ENCODE measurements at places on chromosomes 2 and 18. TPM values are rescaled to one million over a fixed set of nuclear protein-coding genes. Genes with fewer than 3 reads are reported as not detected.

RUFY4 gene
- 0.14 TPM for total RNA-seq

VIT gene
- total RNA-seq: 0.28 TPM

FAM237A gene
- not detected for total RNA-seq

NPHP1 gene
- total RNA-seq: 2.4 TPM

GRCh38 chr2:109143214-109144187 lies 14.5 kb downstream of the SH3RF3 start:
- H3K4me3 ChIP-seq: no peak overlapping the region
- no peaks in the 10 kb centered on the region for H3K27me3 ChIP-seq
- H3K36me3 ChIP-seq: no peaks in the 10 kb centered on the region
- peaks cover 5% of the 10 kb centered on the region for H3K4me1 ChIP-seq
- H3K27ac ChIP-seq: no peak overlapping the region

DNA sequence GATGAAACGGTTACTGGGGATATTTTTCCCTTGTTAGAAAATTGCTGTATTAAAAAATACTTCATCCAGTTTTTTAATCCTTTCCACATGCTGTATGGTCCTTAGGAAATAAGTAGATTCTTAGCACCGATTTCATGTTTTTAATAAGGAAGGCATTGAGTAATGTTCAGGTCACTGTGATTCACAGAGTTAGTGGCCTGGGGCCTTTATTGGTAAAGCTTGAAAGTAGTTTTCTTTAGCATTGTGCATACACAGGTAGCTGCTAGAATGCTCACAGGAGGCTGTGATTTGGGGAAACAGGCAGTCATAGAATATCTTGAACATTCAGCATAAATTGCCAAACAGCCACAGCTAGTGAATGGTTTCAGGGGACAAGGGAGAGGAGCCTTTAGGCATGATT lies 79.8 kb downstream of the XRCC5 start:
- DNase-seq: no peak
- H3K4me3 ChIP-seq: no peak overlapping the region
- peaks cover 26% of the 10 kb centered on the region for H3K36me3 ChIP-seq
- H3K27me3 ChIP-seq: no peaks in the 10 kb centered on the region

GRCh38 chr18:25284281-25284680 lies 67.7 kb downstream of the ZNF521 start:
- no peaks in the 10 kb centered on the region for H3K4me1 ChIP-seq
- no peaks in the 10 kb centered on the region for H3K36me3 ChIP-seq
- no peak for DNase-seq
- no peak overlapping the region for H3K27ac ChIP-seq
- no peaks in the 10 kb centered on the region for H3K27me3 ChIP-seq

DNA sequence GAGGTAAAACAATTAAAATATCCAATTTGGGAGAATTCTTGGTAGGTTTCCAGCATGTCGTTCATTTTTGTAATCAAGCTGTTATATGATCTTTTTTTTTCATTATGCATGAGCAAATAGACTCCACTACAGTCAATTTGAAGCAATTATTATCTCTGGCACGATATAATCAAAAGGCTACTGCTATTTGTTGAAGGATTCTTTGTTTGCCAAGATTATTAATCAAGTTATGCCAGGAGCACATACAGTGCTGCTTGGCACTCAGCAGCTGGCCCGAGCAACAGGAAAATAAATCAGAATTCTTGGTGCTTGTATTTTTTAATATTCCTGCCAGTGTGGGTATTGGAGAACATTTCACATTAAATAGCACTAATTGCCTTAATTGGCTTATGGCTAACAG lies 279.5 kb downstream of the RND3 start:
- H3K36me3 ChIP-seq: no peaks in the 10 kb centered on the region
- H3K4me1 ChIP-seq: peaks cover 10% of the 10 kb centered on the region
- H3K27ac ChIP-seq: no peak overlapping the region

GRCh38 chr18:68397241-68398035 lies 317.5 kb downstream of the TMX3 start:
- peak; percentile 4 for DNase-seq
- no peak overlapping the region for H3K27ac ChIP-seq
- H3K36me3 ChIP-seq: no peaks in the 10 kb centered on the region
- H3K27me3 ChIP-seq: no peaks in the 10 kb centered on the region
- H3K4me1 ChIP-seq: no peaks in the 10 kb centered on the region

- H3K4me3 ChIP-seq: no peak overlapping the region
- H3K36me3 ChIP-seq: no peaks in the 10 kb centered on the region
- DNase-seq: no peak
- H3K27me3 ChIP-seq: no peaks in the 10 kb centered on the region
- H3K4me1 ChIP-seq: peaks cover 5% of the 10 kb centered on the region
- no peak overlapping the region for H3K27ac ChIP-seq
Observed at GRCh38 chr2:203580844-203581243, 45.7 kb upstream of the RAPH1 start.

GRCh38 chr2:86160156-86160952 lies 34.9 kb downstream of the IMMT start:
- H3K4me1 ChIP-seq: peaks cover 4% of the 10 kb centered on the region
- DNase-seq: no peak
- no peaks in the 10 kb centered on the region for H3K27me3 ChIP-seq
- H3K4me3 ChIP-seq: no peak overlapping the region

- no peaks in the 10 kb centered on the region for H3K27me3 ChIP-seq
- no peaks in the 10 kb centered on the region for H3K36me3 ChIP-seq
- H3K27ac ChIP-seq: no peak overlapping the region
- H3K4me1 ChIP-seq: no peaks in the 10 kb centered on the region
Observed at GRCh38 chr2:11398750-11399437, 54.5 kb upstream of the ROCK2 start.

- no peaks in the 10 kb centered on the region for H3K4me1 ChIP-seq
- no peak overlapping the region for H3K27ac ChIP-seq
- no peaks in the 10 kb centered on the region for H3K27me3 ChIP-seq
- H3K4me3 ChIP-seq: no peak overlapping the region
- DNase-seq: no peak
- H3K36me3 ChIP-seq: no peaks in the 10 kb centered on the region
Observed at GRCh38 chr2:191291471-191291870, 46.3 kb downstream of the MYO1B start.

- H3K27me3 ChIP-seq: no peaks in the 10 kb centered on the region
- no peak overlapping the region for H3K27ac ChIP-seq
- no peak for DNase-seq
- no peaks in the 10 kb centered on the region for H3K36me3 ChIP-seq
- H3K4me3 ChIP-seq: no peak overlapping the region
Observed at GRCh38 chr2:31129375-31130171, 8.7 kb downstream of the GALNT14 start.

DNA sequence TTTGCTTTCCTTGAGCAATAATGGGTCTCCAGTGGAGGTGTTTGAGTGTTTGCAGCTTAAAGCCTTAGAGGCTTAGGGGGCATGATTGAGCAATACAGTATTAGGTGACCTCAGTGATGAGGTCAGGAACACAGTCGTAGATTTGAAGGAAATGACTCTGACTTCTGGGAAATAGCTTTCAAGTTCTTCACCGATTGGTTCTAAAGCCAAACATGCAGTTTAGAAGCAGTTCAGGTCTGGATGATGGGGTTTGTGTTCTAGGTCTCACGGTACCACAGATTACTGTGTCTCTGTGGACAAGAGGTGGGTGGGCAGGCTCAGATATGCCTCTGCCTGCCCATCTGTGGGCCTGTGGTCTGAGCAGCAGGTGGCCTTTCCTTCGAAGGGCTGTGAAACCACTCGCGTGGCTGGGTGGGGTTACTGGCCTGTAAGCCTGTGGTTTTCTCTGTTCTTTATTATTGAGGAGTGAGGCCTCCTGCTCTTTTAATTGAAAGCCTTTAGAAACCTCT lies 7.8 kb downstream of the MTHFD2 start:
- no peak for DNase-seq
- no peaks in the 10 kb centered on the region for H3K27me3 ChIP-seq
- no peak overlapping the region for H3K4me3 ChIP-seq
- H3K36me3 ChIP-seq: peaks cover 8% of the 10 kb centered on the region
- H3K4me1 ChIP-seq: peaks cover 3% of the 10 kb centered on the region

DNA sequence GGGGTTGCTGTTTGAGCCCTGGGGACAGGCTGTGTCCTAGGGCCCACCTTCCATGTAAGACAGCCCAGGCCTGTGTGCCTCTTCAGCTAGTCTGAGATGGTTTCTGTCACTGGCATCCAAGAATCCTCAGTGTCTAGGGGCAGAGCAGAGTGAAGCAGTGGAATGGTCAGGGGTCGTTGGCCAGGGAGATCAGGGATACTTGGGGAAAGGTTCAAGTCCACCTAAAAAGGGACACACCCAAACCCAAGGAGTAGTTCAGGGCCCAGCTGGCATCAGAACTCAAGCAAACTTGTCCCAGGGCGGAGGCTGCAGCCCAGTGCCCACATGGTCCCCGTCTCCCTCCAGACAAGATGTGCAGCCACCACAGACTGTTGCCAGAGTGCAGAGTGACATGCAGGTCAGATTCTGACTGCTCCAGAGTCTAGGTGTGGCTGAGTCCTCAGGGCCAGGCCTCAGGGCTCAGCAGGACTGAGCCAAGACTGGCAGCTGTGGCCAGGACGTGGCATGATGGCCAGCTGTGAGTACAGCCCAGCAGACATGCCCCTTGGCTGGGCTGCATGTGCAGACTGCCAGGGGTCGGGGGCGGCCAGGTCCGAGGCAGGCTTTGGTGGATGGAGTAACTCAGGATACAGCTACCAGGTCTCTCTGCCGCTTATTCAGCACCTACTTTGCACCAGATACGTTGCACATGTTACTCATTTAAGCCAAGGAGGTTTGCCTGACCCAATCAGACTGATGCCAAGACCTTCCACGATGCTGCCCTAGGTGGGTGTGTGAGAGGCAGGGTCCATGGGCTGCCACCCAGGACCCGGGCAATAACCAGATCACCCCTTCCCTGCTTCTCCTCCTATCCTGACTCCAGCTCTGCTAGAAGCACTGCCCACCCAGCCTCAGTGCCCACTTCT lies 146.6 kb downstream of the SMAD7 start:
- peaks cover 6% of the 10 kb centered on the region for H3K4me1 ChIP-seq
- no peak overlapping the region for H3K4me3 ChIP-seq
- no peaks in the 10 kb centered on the region for H3K36me3 ChIP-seq
- no peak overlapping the region for H3K27ac ChIP-seq

DNA sequence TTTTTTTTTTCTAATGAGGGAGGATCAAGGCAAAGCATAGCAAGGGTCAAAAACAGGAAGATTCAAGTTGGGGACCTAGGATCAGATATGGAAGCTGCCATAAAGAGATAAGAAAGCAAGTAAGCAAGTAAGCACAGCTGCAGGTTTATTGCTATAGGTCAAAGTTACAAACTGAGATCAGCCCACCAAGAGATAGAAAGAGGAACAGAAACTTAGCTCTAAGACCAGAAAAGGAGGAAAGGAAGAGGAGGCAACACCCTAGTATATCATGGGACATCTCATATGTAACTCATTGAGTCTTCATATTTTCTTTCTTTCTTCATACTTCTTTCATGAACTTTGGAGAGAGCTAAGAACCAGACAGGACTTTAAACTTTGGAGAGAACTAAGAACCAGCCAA lies 295.9 kb upstream of the CRIM1 start:
- no peak overlapping the region for H3K27ac ChIP-seq
- DNase-seq: no peak
- no peaks in the 10 kb centered on the region for H3K27me3 ChIP-seq
- no peaks in the 10 kb centered on the region for H3K36me3 ChIP-seq
- H3K4me1 ChIP-seq: no peaks in the 10 kb centered on the region

DNA sequence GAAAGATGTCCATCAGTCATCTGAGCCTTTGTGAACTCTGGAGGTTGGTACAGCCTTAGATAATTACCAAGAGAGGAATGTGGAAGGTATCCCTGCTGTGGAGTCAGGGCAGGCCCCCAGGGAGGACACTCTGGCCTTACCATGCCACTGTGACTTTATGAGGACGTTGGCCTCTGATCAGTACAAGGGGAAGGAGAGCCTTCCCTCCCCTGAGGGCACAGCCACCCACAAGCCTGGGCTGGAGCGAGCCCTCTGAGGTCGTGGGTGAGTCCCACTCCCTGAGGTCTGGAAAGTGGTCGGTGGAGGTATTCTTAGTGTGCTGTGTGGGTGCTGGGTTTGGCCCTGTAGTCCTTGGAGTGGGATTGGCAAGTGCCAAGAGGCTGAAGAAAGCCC lies 91.6 kb downstream of the STPG4 start:
- H3K27ac ChIP-seq: peak overlapping the region; percentile 81
- no peaks in the 10 kb centered on the region for H3K36me3 ChIP-seq
- H3K4me1 ChIP-seq: peaks cover 67% of the 10 kb centered on the region
- no peak overlapping the region for H3K4me3 ChIP-seq
- no peaks in the 10 kb centered on the region for H3K27me3 ChIP-seq

DNA sequence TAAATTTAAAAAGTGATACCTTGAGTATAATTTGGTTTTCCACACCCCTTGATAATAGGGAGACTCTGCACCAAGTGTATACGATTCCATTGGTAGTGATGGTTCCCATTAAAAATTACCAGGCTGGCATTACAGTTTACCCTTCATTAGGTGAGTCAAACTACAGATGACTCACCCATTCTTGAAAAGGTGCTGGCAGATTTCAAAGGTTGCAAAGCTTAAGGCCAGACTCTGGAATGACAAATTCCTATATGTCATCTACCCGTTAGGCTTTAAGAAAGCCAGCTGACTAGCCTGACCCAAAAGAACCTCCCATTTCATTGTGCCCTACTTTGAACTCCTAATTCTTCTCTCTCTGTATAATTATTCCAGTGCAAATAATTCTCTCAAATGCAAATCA lies 124.4 kb downstream of the LRRTM4 start:
- no peaks in the 10 kb centered on the region for H3K36me3 ChIP-seq
- no peaks in the 10 kb centered on the region for H3K4me1 ChIP-seq
- no peak overlapping the region for H3K4me3 ChIP-seq
- no peaks in the 10 kb centered on the region for H3K27me3 ChIP-seq

GRCh38 chr2:105141099-105141614 lies 100.4 kb upstream of the GPR45 start:
- H3K4me3 ChIP-seq: no peak overlapping the region
- H3K4me1 ChIP-seq: no peaks in the 10 kb centered on the region
- peaks cover 16% of the 10 kb centered on the region for H3K27me3 ChIP-seq
- H3K27ac ChIP-seq: no peak overlapping the region
- H3K36me3 ChIP-seq: no peaks in the 10 kb centered on the region

DNA sequence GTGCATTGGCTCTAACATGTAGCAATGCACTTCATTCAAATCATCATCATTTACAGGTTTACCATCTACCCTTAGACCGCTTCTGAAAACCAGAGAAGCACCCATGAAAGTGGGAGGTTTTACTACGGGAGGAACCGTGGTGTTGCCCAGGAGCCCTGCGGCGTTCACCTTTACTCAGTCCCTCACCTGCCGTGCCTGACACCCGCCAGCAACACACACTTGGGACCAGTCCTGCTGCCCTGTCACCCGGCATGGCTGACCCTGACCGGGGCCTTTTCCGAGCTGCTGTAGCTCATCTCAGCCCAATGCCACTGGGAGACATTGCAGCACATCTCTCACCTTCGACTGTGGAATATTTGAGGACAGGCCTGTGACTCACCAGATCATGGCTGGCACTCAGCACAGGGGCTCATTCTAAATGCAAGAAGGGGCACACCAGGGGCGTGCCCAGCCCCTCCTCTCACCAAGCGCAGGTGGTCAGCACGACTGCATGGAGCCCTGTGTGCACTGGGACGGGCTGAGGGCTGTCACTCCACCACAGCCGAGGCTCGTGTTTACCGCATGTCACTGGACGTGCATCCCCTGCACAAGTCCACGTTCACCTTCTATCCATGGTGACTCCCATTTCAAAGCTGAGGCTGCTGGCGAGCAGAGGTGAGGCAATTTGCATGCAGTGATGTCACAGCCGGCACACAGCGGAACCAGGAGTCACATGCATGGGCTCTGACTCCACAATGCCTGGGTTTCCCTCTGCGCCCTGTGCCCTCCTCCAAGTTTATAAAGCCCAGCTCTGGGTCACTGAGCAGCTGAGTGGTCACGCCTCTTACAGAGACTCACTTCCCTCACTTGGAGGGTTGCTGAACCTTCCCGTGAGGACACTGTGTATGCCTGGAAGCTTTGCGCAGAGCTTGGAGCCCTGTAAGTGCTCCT lies 76.7 kb upstream of the SNTG2 start:
- DNase-seq: no peak
- H3K4me1 ChIP-seq: no peaks in the 10 kb centered on the region
- no peaks in the 10 kb centered on the region for H3K27me3 ChIP-seq
- no peaks in the 10 kb centered on the region for H3K36me3 ChIP-seq
- no peak overlapping the region for H3K4me3 ChIP-seq

All from adrenal gland (tissue), 19 donors.